ENCODE measurements at places on chromosomes 6 and 20. TPM values are rescaled to one million over a fixed set of nuclear protein-coding genes. Genes with fewer than 3 reads are reported as not detected.

- no peaks in the 10 kb centered on the region for H3K4me1 ChIP-seq
- no peak overlapping the region for H3K4me3 ChIP-seq
- no peak overlapping the region for H3K27ac ChIP-seq
- no peaks in the 10 kb centered on the region for H3K27me3 ChIP-seq
Measured at GRCh38 chr6:29777310-29777709, 50.3 kb upstream of the HLA-G start.

DNA sequence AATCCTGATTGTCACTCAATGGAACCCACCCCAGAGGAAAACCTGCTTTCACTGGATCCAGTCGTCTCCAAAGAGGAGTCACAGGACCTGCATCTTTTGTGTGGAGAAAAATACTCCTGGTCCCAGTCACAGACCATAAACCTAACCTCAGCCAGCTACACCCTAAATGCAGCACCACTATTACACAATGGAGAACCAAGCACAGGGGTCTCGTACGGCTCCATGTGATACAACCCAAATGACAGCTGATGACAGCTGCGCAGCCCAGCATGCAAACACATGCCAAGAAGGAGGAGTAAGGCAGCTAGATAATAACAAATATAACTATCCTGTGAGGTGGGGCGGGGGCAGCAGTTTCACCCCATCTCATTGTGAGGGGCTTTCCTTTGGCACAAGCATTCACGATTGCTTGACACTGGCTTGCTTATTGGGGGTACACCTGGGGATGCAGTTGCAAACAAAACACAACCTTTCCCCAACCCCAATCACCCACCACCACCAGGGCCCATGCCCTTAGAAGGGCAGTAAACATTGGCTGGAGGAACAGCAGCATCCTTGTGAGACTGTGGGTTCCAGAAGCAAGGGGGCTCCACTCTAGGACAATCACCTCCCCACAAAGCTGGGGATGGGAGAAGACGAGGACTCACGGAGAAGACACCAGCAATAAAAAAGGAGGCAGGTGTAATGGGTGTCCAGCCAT lies 51.5 kb downstream of the TRERF1 start:
- no peaks in the 10 kb centered on the region for H3K27me3 ChIP-seq
- peaks cover 58% of the 10 kb centered on the region for H3K4me1 ChIP-seq
- H3K4me3 ChIP-seq: no peak overlapping the region
- no peak for DNase-seq

DNA sequence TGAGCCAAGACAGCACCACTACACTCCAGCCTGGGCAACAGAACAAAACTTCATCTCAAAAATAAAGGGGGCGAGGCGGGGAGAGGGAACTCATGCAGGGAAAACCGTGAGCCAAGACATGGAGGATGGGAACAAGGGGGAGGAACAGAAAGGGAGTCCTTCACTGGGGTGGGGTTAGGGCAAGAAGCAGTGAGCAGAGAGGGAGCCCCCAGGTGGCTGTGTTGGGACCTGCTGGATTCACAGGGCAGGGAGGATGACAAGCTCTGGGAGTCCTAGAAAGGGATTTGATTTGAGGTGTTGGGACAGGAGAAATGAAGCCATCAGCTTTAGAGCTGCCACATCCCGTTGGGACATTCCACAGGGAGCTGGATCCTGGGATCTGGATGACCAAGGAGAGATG lies 90.6 kb upstream of the TOP1 start:
- no peaks in the 10 kb centered on the region for H3K27me3 ChIP-seq
- H3K4me3 ChIP-seq: no peak overlapping the region
- H3K27ac ChIP-seq: no peak overlapping the region
- no peaks in the 10 kb centered on the region for H3K36me3 ChIP-seq
- no peaks in the 10 kb centered on the region for H3K4me1 ChIP-seq

- no peak within 1 kb of the TSS for H3K27ac ChIP-seq
- H3K4me3 ChIP-seq: no peak within 1 kb of the TSS
- no peak for DNase-seq
- peaks cover 12% of the 10 kb centered on the region for H3K4me1 ChIP-seq
- H3K36me3 ChIP-seq: no peaks in the 10 kb centered on the region
Measured at GRCh38 chr20:45469336-45470261, at the start of gene WFDC2. TSS of gene WFDC2 (plus strand) at chr20:45469753. CDS start at chr20:45469782, 29 bp downstream.

- no peaks in the 10 kb centered on the region for H3K36me3 ChIP-seq
- no peak overlapping the region for H3K4me3 ChIP-seq
- H3K4me1 ChIP-seq: no peaks in the 10 kb centered on the region
- no peak overlapping the region for H3K27ac ChIP-seq
- DNase-seq: no peak
- H3K27me3 ChIP-seq: no peaks in the 10 kb centered on the region
Measured at GRCh38 chr6:766625-767024, 73.7 kb upstream of the EXOC2 start.

DNA sequence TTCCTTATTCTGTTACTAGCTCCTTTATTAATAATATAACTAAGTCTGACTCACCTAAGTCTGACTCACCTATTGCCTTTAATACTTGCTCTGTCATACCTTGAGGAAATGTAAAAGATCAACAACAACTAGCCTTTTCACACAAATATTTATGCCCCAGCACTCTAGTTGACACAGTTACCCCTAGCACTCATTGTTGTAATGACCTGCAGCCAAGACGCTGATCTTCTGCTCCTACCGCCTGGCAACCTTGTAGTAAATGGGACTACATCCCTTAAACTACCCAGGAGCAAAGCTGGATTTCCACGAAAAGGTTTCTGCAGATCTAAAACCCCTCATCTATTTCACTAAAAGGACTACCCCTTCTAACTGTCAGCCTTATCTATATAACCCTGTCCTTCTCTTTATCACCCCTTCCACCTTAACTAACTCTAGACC lies 90.0 kb downstream of the PLG start:
- no peaks in the 10 kb centered on the region for H3K27me3 ChIP-seq
- peak overlapping the region; percentile 38 for H3K27ac ChIP-seq
- H3K4me3 ChIP-seq: no peak overlapping the region
- H3K36me3 ChIP-seq: no peaks in the 10 kb centered on the region

- no peaks in the 10 kb centered on the region for H3K36me3 ChIP-seq
- H3K27ac ChIP-seq: no peak overlapping the region
- H3K4me1 ChIP-seq: peaks cover 15% of the 10 kb centered on the region
- DNase-seq: peak; percentile 52
Measured at GRCh38 chr6:36840432-36841403, 1.5 kb upstream of the CPNE5 start.

- H3K4me3 ChIP-seq: no peak overlapping the region
- no peak for DNase-seq
- no peak overlapping the region for H3K27ac ChIP-seq
- no peaks in the 10 kb centered on the region for H3K4me1 ChIP-seq
- H3K27me3 ChIP-seq: no peaks in the 10 kb centered on the region
- no peaks in the 10 kb centered on the region for H3K36me3 ChIP-seq
Measured at GRCh38 chr6:152002306-152002705, 194.8 kb downstream of the ESR1 start.

GRCh38 chr20:2348336-2348735 lies 32.4 kb upstream of the TGM6 start:
- DNase-seq: no peak
- H3K4me3 ChIP-seq: no peak overlapping the region
- no peak overlapping the region for H3K27ac ChIP-seq
- H3K4me1 ChIP-seq: no peaks in the 10 kb centered on the region

- H3K4me1 ChIP-seq: no peaks in the 10 kb centered on the region
- H3K27me3 ChIP-seq: no peaks in the 10 kb centered on the region
- no peak overlapping the region for H3K4me3 ChIP-seq
- DNase-seq: no peak
Measured at GRCh38 chr6:33333666-33334065, 16.1 kb upstream of the ZBTB22 start.

DNA sequence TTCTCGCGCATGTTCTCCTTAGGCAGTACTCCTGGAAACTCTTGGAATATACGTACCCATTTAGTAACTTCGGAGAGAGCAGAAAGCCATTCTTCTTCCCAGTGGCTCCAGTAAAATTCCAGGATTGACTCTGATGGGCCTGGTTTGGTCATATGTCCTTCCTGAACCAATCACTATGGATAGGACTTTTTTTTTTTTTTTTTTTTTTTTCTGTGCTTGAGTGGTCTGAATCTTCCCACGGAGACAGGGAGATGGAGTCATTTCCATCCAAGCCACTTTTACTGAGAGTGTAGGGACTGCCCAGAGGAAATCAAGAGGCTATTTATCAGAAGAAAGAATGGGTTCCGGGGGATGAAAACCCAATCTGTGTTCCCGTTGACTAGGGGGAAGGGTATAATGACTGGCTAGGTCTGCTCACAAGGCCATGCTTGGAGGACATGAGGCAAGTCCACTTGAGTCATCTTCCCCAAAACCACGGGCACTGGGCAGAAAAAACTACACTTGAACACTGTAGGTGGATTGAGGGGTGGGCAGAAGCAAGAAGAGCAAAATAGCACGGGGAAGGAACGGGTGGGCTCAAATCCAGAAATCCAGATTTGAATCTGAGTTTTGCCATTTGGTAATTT lies 35.4 kb upstream of the MRPS18A start:
- no peak for DNase-seq
- no peak overlapping the region for H3K4me3 ChIP-seq
- no peak overlapping the region for H3K27ac ChIP-seq
- peaks cover 26% of the 10 kb centered on the region for H3K4me1 ChIP-seq

DNA sequence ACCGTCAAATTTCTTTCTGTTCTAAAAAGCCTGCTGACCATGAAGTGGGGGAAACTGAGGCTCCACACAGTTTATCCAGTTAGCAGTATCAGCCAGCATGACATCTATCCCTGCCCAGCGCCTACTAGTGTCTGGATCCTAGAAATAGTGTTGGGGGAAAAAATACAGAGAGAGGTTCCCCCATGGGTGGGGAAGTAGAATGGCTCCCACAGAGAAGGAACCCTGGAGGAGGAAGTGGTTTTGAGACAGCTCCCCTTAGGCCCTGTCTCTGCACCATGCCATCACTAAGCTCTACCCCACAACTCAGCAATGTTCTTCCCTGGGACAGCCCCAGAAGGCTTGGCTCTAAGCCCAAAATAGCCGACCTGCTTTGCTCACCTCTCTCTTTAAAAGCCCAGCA lies 153.4 kb downstream of the MBOAT1 start:
- H3K27me3 ChIP-seq: no peaks in the 10 kb centered on the region
- no peaks in the 10 kb centered on the region for H3K4me1 ChIP-seq
- no peak for DNase-seq
- H3K36me3 ChIP-seq: no peaks in the 10 kb centered on the region
- no peak overlapping the region for H3K4me3 ChIP-seq

- H3K36me3 ChIP-seq: no peaks in the 10 kb centered on the region
- H3K4me3 ChIP-seq: no peak overlapping the region
- H3K27ac ChIP-seq: no peak overlapping the region
- DNase-seq: no peak
- no peaks in the 10 kb centered on the region for H3K27me3 ChIP-seq
- no peaks in the 10 kb centered on the region for H3K4me1 ChIP-seq
Measured at GRCh38 chr20:49339123-49339522, 61.3 kb upstream of the ZNFX1 start.

GRCh38 chr6:43517505-43518357 lies 842 bp downstream of the POLR1C start:
- peaks cover 49% of the 10 kb centered on the region for H3K36me3 ChIP-seq
- no peaks in the 10 kb centered on the region for H3K27me3 ChIP-seq
- peak overlapping the region; percentile 99 for H3K4me3 ChIP-seq
- DNase-seq: peak; percentile 21
- H3K4me1 ChIP-seq: peaks cover 41% of the 10 kb centered on the region

DNA sequence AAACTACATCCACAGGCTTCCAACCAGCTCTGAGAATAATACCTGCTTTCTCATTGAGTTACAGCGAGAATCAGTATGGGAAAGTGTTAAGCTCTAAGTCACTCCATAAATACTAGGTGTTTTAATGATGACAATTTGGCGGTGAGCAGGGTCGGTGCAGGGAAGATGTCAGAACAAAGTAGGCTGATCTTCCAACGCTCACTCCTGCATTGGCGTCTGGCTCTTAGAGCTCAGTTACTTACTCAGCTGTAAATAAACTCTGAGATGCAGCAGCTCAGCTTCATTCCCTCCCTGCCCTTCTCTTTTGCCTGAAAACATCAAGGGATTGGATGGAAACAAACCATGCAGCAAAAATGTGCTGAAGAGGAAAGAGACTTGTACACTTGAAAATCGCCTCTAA lies 102.5 kb upstream of the SPACA1 start:
- DNase-seq: no peak
- no peaks in the 10 kb centered on the region for H3K27me3 ChIP-seq
- H3K4me1 ChIP-seq: no peaks in the 10 kb centered on the region
- no peaks in the 10 kb centered on the region for H3K36me3 ChIP-seq
- no peak overlapping the region for H3K4me3 ChIP-seq
- H3K27ac ChIP-seq: no peak overlapping the region

GRCh38 chr20:38779247-38780097 lies 26.0 kb upstream of the PPP1R16B start:
- no peak overlapping the region for H3K4me3 ChIP-seq
- H3K27ac ChIP-seq: no peak overlapping the region
- H3K27me3 ChIP-seq: no peaks in the 10 kb centered on the region
- no peaks in the 10 kb centered on the region for H3K36me3 ChIP-seq

- no peak overlapping the region for H3K4me3 ChIP-seq
- DNase-seq: no peak
- H3K27me3 ChIP-seq: peaks cover 22% of the 10 kb centered on the region
- H3K4me1 ChIP-seq: peaks cover 10% of the 10 kb centered on the region
Measured at GRCh38 chr20:62817975-62818591, 1.2 kb downstream of the COL9A3 start.

- DNase-seq: no peak
- H3K36me3 ChIP-seq: no peaks in the 10 kb centered on the region
- no peaks in the 10 kb centered on the region for H3K27me3 ChIP-seq
- no peak overlapping the region for H3K27ac ChIP-seq
- H3K4me3 ChIP-seq: no peak overlapping the region
Measured at GRCh38 chr6:84860920-84861319, 96.5 kb upstream of the TBX18 start.

DNA sequence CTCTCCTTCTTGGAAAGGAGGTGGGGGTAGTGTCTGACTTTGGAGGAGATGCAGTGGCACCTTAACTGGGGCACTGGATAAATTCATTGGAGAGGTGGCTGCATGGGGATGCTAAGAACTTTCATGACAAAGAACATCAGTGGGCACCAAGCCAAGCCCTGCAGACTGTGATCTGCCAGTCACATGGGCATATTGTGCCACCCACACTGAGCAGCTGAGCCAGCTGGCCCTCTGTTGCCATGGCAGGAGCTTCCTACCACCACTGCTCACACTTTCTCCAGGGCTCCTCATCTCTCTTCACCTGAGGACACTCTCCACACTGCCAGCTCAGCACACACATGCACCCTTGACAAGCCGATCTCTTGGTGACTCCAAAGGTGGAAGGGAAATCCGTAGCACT lies 715.6 kb downstream of the QKI start:
- no peaks in the 10 kb centered on the region for H3K36me3 ChIP-seq
- no peak overlapping the region for H3K27ac ChIP-seq

- no peak overlapping the region for H3K27ac ChIP-seq
- no peak for DNase-seq
- no peak overlapping the region for H3K4me3 ChIP-seq
- H3K36me3 ChIP-seq: no peaks in the 10 kb centered on the region
- H3K27me3 ChIP-seq: no peaks in the 10 kb centered on the region
- H3K4me1 ChIP-seq: peaks cover 11% of the 10 kb centered on the region
Measured at GRCh38 chr6:47651505-47651944, 46.9 kb upstream of the ADGRF4 start.

Gene VSTM2L
- total RNA-seq: not detected

Gene DCDC2
- total RNA-seq: not detected

Gene PERP
- 8.0 TPM for total RNA-seq

Gene CDK5RAP1
- total RNA-seq: 46.4 TPM

Gene HEY2
- total RNA-seq: 0.09 TPM

Gene OR12D3
- not detected for total RNA-seq

Gene HLA-DQB1
- total RNA-seq: 22.7 TPM

Gene CRNKL1
- total RNA-seq: 28.6 TPM

Gene HCRTR2
- not detected for total RNA-seq

Gene PGC
- total RNA-seq: not detected

Gene FKBP5
- 58.8 TPM for total RNA-seq

All from CD8-positive, alpha-beta memory T cell (primary cell).